ENCODE measurements at places on chromosomes 1 and 21. TPM values are rescaled to one million over a fixed set of nuclear protein-coding genes. Genes with fewer than 3 reads are reported as not detected.

Gene NRIP1
- 45.5 TPM for total RNA-seq

Gene SRSF11
- total RNA-seq = 184 TPM

GRCh38 chr1:42043811-42044210 lies 109.4 kb upstream of the GUCA2B start:
- DNase-seq = no peak

Gene TNFRSF8
- 0.36 TPM for total RNA-seq

GRCh38 chr1:66725885-66726665 lies 26.2 kb upstream of the DYNLT5 start:
- peak; percentile 46 for DNase-seq

DNA sequence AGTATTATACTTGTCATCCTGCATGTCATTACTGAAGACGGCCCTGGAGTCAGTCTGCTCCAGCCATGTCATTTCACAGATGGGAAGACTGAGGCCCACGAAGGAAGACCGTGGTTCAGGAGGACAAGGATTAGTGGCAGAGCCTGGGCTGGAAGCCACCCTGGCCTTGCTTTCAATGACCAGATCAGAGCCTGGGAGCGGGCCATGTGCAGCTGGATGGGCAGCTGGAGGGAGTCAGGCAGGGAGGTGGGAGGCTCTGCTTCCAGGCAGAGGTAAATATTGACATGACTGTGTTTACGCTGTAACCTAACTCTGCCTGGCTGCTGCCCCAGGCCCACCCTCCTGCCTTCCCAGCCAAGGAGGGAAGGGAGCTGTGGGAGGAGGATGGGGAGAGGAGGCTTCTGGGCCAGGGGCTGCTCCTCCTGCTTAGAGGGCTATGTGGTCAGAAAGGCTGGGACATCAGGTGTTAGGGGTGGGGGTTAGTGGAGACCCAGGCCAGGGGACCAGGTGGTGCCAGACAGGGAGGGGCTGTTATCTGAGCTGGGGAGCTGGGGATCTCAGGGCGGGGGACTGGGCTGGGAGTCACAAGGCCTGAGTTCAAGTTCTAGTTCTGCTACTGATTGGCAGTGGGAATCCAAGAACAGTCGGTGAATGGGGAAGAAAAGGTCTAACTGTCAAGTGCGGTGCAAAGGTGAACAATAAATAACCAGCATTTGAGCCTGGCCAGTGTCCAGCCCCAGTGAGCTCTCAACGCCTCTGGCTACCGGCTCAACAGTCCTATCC lies 48.5 kb upstream of the ECE1 start:
- no peak for DNase-seq

Data from ureter (tissue), 1 donor.